ENCODE measurements at places on chromosomes 7 and 10.
A peak's percentile ranks its signal among the peaks of the same experiment; 100 is the strongest.

DNA sequence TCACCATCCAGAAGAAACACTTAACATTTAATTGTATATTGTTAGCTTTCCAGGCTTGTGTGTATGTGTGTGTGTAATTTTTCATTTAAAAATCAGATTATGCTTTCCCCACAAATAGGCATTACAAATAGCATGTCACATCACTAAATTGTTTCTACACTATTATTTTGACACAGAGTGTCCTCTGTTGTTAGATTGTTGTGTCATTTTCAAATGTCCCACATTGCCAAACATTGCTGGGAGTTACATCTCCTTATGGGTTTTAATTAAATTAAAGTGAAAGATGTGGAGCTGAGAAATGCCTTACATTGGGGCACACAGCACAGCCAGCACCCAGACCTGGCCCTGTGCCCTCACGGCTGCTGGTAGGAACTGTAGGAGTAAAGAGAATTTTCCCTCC lies 295.6 kb downstream of the ZEB1 start:
- DNase-seq, result no peak

DNA sequence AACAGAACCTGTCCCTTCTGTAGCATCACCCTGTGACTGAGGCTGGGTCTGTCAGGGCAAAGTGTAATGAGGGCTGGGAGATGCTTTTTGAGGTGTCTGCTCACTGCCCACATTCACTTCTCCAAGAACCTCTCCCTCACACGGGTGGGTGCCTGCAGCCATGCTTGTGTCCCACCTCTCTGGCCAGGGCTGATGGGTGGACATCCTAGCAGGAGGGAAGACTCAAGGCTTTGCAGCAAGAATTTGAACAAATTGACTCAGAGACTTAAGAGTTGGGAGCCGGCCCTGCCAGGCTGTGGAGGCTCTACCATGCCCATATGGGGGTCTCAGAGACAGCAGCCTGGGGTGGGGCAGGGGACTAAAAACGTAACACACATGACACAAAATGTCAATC lies 33.4 kb downstream of the GOLGA7B start:
- no peak for DNase-seq

GRCh38 chr7:139294951-139295575 lies 46.1 kb upstream of the FMC1 start:
- DNase-seq, result no peak

DNA sequence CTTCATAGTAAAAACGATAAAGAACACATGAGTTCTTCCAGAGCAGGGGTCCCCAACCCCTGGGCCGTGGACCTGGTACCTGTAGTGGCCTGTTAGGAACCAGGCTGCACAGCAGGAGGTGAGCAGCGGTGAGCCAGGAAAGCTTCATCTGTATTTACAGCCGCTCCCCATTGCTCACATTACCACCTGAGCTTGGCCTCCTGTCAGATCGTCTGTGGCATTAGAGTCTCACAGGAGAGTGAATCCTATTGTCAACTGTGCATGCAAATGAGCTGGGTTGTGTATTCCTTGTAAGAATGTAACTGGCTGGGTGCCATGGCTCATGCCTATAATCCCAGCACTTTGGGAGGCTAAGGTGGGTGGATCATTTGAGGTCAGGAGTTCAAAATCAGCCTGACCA lies 229.5 kb downstream of the CNTNAP2 start:
- no peak for DNase-seq

DNA sequence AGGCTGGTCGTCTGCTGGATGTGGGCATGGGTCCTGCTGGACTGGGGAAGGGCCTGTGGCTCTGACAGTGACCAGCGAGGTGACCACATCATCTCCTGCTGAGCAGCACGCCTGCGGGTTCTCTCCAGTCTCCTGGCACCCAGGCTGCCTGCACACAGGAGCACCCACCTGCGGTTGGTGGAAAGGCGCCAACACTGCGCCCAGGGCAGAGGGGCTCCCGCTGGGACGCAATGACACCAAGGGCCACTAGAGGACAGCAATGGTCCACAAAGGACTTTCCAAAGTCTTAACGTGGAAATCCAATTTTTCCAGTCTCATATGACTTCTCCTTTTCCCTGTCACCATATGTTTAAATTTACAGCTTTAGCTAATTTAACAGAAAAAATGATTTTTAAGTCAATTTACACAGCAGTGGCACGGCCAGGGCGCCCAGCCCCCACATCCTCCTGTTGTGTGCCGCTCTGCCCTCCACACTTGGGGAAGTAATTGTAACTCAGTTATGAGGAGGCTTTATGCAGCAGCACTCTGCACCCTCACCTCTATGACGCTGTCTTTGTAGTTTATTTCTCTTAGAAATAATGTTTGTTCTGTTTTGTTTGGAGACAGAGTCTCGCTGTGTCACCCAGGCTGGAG lies 38.1 kb downstream of the CFAP46 start:
- DNase-seq, result peak; percentile 43

- DNase-seq, result no peak
Measured at GRCh38 chr7:38731215-38731614, 100.0 kb upstream of the AMPH start.

DNA sequence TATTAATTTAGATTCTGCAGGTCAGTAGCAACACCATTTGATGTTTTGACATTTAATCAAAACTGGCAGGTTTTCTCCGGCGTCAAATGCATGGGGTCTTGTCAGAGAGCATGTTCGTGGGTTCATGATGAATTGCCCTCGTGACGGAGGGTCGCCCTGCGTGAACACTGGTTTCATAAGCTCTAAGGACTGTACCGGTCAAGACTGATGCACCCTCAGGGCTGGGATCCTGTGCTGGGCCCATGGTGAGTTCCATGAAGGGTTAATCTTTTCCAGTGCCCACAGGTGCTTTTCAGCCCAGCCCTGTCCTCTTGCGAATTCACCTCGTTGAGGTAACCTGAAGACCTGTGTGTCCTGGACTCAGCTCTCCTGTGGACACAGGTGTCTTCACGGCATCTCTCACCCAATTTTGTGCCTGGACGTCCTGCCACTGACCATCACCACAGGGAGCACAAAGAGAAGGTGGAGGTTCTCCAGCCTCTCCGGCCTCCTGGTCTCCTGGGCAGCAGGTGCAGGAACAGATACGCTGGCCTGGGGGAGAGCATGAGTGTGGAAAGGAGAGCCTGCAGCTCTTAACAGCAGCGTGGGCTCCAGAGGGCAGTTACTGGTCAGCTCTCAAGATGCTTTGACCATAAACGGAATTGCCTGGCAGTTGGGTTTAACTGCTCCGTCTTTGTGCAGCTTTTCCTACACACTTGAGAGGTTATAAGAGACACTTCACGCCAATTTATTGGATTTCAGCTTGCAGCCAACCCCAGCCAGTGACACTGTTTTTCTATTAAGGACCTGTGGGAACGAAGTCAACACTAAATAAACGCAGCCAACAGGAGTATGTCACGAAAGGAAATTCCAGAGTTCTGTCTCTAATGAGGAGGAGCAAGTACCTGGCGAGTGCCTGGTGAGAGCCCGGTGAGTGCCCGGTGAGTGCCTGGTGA lies 37.4 kb upstream of the CFAP46 start:
- DNase-seq, result no peak

DNA sequence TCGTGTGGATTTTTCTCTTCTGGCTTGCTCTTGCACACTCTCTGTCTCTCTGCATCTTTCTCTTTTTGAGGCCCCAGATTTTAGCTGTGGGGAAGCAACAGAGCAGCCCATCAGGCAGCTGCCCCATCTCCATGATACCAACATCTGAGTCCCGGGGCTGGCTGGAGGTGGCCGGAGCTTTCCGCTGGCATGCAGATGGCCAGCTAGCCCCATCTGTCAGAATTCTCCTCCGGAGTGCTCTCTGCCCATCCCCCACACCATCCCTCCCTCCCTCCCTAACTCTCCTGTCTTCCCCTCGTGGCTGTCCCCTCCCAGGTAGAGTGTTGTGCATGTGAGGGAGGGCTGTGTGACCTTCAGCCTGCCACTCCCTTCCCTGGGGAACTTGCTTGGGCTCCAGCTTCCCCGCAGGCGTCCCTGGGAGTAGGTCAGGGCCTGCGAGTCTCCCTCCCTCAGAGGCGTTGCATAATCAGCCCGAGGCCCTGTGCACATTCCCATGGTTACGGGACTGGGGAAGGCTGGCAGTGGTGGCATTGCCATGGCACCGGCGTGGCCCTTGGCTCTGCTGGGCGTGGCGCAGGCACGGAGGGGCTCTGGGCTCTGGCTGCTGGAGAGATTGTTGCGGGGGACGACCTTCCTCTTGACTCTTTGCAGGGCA lies 24.7 kb downstream of the GHRHR start:
- no peak for DNase-seq

GRCh38 chr10:60479305-60480020 lies 89.8 kb upstream of the ANK3 start:
- DNase-seq, result no peak

DNA sequence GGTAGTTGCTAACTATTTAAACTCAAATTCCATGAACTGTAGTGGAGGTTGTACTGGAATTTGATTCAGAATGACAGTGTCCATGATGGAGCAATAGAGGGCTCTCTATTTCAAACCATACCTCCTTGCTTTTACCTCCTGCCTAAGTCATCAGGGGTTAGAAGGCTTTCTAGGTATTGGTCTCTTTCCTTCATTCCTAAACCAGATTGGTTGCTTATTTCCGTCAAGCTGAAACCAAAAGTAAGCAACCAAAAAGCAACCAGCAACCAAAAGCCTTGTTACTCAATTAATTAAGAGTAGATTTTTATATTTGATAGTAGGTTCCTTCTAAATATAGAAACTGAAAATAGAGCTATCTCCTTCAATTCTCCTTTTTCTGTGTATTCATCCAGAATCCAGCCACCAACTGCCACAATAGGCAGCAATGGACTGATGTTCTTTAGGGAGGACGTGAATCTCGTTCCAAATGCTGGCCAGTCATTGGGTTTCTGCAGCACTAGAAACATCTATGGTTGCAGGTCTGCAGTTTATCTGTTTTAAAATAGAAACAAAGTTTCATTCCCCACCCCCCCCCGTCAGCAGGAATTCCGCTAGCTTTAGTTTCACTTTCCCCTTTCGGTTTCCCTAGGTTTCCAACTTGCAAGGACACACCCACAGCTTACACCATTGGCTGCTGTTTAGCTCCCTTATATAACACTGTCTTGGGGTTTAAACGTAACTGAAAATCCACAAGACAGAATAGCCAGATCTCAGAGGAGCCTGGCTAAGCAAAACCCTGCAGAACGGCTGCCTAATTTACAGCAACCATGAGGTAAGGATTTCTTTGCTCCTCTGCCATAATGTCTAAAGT lies at the start of gene IFIT1:
TSS of gene IFIT1 (plus strand) at position 717 of the 850 bp plus-strand sequence. CDS start at position 807, 90 bp downstream.
- peak; percentile 90 for DNase-seq

DNA sequence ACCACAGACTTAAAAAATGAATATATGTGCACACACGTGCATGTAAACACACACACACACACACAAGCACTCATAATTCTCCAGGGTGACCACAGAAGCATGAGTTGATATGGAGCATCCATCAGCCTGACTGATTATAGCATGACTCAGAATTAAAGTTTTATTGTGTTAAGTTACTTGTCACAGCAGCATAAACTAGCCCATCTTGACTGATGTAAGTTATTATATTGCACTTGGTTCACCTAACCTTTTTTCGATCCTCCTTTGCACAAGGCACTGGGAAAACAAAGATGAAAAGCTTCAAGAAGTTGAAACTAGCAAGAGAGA lies 18.8 kb upstream of the SLC35G1 start:
- no peak for DNase-seq

GRCh38 chr7:126574276-126575250 lies 678.2 kb downstream of the GRM8 start:
- DNase-seq, result no peak

GRCh38 chr7:1087465-1087814 lies 473 bp upstream of the GPER1 start:
- no peak for DNase-seq

DNA sequence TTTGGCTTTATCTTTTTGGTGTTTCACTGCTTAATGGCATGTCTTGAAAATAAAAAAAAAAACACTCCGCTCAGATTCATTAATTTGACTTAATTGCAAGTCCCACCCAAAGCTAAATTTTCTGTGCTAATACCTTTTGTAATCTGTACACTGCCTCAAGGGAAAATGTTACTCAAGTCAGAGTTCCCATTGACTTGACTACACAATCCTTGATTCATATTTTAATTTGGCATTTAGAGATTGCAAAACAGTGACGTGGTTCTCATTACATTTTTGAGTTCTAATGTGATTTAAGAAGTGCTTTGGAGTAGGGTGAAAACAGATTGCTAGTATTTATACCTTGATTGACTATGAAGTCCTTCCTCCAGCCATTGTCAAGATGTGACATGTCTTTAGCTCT lies 21.3 kb upstream of the LIPM start:
- DNase-seq, result no peak

GRCh38 chr7:118298771-118299170 lies 74.3 kb downstream of the ANKRD7 start:
- DNase-seq, result no peak

- DNase-seq, result no peak
Measured at GRCh38 chr7:118995350-118995749, 770.8 kb downstream of the ANKRD7 start.

DNA sequence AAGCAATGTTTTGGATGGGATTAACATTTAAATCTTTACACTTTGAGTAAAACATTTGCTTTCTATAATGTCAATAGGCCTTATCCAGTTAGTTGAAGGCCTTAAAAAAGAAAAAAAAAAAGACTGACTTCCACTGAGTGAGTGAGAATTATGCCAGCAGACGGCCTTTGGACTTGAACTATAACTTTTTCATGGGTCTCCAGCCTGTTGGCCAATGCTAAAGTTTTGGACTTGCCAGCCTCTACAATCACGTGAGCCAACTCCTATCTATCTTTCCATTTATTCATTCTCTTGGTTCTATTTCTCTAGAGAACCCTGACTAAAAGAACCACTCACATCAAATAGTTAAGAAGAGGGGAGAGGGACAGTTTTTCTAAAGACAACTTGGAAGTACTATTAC lies 2.8 kb upstream of the FAS start:
- no peak for DNase-seq

- DNase-seq, result no peak
Measured at GRCh38 chr7:47284691-47285635, 296.9 kb downstream of the TNS3 start.

DNA sequence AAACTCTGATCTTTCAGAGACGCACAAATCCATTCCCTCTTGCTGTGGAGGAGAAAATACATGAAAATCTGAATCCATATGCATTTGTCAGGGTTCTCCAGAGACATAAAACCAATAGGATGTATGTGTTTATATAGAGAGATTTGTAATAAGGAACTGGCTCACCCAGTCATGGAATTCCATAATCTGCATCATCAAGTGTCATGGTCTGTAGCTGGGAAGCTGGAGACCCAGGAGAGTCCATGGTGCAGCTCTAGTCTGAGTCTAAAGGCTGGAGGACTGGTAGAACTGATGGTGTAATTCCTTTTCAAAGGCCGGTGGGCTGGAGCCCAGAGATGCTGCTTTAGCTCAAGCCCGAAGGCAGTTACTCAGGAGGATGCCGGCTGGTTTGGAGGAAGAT lies 134.0 kb downstream of the TCF7L2 start:
- DNase-seq, result no peak

DNA sequence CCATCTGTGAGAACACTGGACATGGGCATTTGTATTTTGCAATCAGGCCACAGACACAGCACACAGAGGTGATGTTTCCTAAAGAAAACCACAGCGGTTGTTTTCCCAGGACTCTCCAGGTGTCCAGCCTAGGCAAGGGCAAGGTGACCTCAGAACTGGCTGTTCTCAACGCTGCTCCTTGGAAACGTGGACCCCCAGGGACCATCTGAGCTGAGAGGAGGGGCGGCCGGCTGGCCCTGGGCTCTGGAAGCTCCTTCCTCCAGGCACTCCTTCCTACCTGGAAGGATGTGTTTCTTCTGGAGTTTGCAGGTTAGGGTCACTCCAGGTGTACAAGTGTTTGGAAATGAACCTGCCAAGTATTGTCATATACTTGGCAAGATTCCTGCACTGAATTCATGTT lies 103.1 kb downstream of the ADARB2 start:
- DNase-seq, result no peak
